ENCODE measurements at places on chromosomes 7 and 10. TPM values are rescaled to one million over a fixed set of nuclear protein-coding genes. Genes with fewer than 3 reads are reported as not detected.

OR6B1 gene
- total RNA-seq: not detected

DLD gene
- 88.1 TPM for total RNA-seq

SLC16A9 gene
- 3.7 TPM for total RNA-seq

NRAP gene
- total RNA-seq: not detected

NAT16 gene
- total RNA-seq: not detected

NME8 gene
- total RNA-seq: not detected

FAM131B gene
- total RNA-seq: 0.34 TPM

All from nasal cavity respiratory epithelium epithelial cell of viscerocranial mucosa (primary cell).